Left renal pelvis (tissue), 4 donors: ENCODE measurements at places on chromosomes 5 and 9. TPM values are rescaled to one million over a fixed set of nuclear protein-coding genes. Genes with fewer than 3 reads are reported as not detected.

GRCh38 chr5:107467137-107467932 lies 203.4 kb downstream of the EFNA5 start:
- no peak for DNase-seq

- no peak for DNase-seq
Measured at GRCh38 chr5:174383210-174384167, 338.0 kb downstream of the NSG2 start.

GRCh38 chr5:6439588-6440550 lies 8.8 kb upstream of the UBE2QL1 start:
- no peak for DNase-seq

GRCh38 chr9:121819428-121820231 lies 168.2 kb downstream of the DAB2IP start:
- DNase-seq = no peak

DNA sequence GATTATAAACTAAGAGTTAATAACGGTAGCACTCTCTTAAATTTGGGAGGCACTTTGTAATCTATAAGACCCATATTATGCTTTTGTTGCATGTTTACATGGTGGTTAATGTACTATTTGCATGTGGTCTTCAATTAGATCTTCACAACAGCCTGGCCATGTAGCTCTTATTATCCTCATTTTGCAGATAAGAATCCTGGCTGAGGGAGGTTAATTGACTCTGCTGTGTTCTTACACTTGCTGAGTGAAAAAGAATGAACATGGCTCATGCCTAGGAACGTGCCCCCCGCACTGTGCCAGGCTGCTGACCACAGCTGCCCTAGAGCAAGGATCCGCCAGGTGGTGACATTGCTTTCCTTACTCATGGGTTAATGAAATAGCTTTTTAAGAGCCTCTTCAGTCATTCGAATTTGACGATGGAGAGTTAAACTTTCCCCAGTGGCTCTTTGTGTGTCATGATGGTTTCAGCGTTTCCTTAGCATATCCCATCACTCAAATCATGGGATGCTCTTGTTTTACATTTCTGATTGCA lies 97.9 kb downstream of the CDH6 start:
- DNase-seq = no peak

GRCh38 chr5:149452007-149452664 lies 73.0 kb upstream of the IL17B start:
- DNase-seq = no peak

DNA sequence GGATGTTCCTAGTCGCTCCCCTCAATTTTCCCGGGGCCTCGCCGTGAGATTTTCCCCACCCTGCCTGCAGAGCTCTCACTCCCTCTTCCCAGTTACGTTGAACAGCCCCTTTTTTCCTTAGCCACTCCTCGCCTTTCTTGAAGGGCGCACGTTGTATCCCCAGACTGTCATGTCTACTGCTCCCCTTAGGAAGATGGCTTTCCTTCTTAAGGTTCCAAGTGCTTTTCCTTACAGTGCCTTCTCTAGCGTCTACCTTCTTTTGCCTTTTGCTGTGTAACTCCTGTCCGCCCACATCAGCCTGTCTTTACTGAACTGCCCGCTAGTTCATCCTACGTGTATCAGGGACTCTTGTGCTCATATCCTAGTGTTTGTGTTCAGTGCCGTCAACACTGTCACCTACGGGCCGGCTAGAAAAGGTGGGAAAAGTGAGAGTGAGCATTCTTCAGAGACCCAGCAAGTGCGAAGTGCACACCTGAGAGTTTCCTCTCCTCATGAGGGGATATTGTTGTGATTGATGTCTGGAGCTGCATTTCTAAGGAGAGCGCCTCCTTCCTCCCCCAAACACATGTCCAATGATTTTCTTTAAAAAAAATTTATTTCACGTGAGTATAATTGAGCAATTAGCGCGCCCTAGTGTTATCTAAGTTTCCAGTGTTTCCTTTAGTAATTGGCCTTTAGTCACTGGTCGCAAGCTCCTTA lies 764 bp downstream of the CAMLG start:
- peak; percentile 26 for DNase-seq

DNA sequence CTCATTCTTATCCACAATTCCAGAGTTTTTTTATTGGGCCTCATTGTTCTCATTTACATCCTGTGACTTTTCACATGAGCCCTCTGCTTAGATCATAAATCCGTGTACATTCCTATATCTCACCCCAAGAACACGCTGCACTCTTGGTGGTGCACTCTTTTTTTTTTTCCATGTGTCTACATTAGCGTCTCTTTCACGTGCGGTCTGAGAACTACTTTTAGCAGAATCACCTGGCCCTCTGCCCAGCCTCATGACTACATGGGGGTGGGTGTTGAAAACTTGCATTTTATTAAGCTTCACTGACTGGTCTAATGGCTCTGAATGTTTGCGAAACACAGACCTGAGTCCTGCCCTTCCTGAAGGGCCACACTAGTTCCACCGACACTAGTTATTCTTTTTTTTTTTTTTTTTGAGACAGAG lies 18.6 kb downstream of the C9orf57 start:
- DNase-seq = no peak

DNA sequence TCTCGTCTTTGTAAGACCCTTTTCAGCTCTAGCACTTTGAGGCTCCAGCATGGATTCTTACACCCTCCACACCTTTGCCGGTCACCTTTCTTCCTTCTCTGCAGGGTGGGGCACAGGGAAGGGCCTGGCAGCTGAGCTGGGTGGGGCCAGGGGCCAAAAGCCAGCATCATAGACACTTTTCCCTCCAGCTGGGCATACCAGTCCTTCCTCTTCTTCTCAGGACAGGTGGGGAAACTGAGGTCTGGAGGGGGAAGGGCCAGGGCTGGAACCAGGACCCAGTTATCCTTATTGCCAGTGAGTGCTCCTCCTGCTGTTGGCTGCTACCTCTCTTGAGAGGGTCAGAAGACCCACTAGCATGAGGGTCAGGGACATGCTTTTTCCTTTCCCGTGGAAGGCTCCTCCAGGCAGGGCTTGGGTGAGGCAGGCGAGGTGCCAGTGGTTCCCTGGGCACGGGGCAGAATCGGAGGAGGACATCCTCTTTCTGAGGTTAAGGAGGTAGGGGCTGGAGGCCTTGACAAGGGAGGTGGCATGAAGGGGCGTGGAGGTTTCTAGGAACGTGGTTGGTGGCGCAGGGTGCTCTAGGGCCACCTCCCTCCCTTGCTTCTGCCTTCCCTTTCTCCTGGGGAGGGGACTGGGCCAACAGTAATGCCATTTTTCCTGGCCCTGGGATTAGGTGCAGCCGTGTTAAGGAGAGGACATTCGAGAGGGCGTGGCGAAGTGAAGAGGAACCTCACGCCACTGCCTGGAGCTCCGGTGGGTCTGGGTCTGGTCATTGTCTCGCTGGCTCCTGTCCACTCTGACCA lies at the start of gene NDST1:
TSS of gene NDST1 (plus strand) at position 658 of the 803 bp plus-strand sequence. CDS start 13,124 bp downstream, outside the sequence.
- DNase-seq = no peak

DNA sequence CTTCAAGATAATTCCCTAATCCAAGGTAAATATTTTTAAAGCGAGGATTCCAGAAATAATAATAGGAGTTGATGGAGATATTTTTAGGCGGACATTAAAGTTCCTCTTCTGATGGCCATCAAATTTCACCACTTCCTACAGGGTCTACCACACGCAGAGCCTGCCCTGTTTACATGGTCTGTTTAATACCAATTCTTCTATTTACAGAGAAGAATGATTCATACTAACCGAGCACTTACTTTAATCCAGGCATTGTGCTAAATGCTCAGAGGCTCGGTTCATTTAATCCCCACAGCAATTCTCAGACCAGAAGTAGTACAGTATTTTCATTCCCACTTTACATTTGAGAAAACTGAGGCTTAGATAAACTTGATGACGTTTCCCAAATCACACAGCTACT lies 3.0 kb upstream of the ITGA1 start:
- no peak for DNase-seq

- DNase-seq = no peak
Measured at GRCh38 chr9:91503673-91504081, 80.0 kb upstream of the NFIL3 start.

DNA sequence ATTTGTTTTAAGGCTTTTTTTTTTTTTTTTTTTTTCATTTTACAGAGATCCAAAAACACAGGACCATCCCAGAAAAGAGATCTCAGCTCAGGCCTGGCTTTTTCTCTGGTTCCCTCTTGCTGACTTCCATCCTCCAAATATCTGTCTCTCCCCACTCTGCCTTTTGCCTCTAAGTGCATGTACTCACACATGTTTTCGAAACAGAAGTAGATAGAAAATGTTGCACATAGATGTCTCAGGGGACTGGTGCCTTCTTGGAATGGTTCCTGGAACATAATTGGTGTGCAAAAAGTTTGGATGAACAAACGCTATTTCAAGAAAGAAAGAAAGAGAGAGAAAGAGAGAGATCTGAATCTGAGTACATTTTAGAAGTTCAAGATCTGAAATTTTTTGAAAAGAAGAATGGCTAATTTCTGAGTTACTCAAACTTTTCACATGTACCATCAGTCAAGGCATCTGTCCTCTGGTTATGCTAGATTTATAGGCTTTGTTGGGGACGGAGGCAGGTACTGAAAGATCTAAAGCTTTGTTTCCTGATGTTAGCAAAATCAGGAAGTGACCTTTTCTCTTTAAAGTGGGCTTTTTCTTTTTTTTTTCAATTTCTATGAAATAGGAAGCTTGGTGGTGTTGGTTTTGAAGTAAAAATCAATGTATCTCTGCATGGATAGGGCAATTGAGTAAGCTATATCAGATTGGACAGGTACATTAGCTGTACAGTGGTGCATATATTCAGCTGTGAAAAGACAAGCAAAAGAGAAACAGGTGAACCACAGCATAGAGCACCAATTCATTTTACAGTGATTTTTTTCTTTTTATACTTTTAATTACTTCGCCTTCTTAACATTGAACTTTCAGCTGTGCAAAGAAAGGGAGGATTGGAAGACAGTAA lies 8.5 kb upstream of the TNFSF8 start:
- no peak for DNase-seq

DNA sequence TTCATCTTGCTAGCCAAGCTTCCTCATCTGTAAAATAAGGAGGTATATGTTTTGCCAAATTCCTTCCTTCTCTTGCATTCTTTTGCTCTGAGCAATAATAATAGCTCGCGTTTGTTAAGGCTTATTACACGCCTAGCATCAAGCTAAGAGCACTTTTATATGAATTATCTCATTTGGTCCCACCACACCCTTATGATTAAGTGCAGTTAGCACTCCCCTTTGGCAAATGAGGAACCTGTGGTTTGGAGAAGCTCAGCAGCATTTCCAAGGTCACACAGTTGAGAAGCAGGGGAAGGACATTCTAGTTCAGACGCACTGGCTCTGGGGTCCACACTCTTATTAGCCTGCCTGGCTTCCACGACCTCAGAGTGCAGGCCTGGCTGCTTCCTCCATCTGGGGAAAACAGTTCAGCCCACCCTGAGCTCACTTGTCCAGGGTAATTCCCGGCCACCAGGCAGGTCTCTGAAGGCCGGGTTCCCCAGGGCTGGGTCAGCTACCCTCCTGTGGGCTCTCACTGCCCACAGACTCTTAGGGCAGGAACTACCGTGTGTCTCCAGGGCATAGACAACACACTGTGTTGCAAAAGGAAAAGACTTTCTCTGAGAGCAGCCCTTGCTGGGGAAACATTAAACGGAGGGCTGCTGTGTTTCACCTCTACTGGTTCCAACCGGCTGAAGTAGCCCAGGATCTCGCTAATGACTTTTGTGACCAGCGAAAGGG lies 9.9 kb upstream of the FBP1 start:
- DNase-seq = no peak

DNA sequence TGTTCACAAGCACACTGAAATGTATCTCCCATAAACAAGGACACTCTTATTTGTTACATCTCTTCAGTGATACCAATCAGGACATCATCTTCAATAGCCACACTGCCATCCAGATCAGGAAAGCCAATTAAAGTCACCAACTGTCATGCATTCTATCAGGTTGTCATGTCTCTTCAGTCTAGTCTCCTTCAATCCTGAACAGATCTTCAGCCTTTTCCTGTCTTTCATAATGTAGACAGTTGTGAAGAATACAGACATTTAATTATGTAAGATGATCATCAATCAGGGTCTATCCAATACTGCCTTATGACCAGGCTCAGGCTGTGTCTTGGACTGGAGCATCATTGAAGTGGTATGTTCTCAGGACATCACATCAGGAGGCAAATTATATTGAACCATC lies 419.8 kb upstream of the SMC2 start:
- DNase-seq = no peak

GRCh38 chr9:5832071-5832537 lies 813 bp downstream of the ERMP1 start:
- no peak for DNase-seq

Gene CCDC107
- polyA plus RNA-seq = 19.9 TPM

Gene RICTOR
- 24.9 TPM for polyA plus RNA-seq

Gene KLF4
- 6.0 TPM for polyA plus RNA-seq

Gene ANKRD31
- 0.73 TPM for polyA plus RNA-seq

Gene ZNF300
- 39.9 TPM for polyA plus RNA-seq
